ENCODE measurements at places on chromosomes 16 and 17.

- DNase-seq = no peak
Observed at GRCh38 chr16:81251871-81252270, 13.4 kb downstream of the BCO1 start.

DNA sequence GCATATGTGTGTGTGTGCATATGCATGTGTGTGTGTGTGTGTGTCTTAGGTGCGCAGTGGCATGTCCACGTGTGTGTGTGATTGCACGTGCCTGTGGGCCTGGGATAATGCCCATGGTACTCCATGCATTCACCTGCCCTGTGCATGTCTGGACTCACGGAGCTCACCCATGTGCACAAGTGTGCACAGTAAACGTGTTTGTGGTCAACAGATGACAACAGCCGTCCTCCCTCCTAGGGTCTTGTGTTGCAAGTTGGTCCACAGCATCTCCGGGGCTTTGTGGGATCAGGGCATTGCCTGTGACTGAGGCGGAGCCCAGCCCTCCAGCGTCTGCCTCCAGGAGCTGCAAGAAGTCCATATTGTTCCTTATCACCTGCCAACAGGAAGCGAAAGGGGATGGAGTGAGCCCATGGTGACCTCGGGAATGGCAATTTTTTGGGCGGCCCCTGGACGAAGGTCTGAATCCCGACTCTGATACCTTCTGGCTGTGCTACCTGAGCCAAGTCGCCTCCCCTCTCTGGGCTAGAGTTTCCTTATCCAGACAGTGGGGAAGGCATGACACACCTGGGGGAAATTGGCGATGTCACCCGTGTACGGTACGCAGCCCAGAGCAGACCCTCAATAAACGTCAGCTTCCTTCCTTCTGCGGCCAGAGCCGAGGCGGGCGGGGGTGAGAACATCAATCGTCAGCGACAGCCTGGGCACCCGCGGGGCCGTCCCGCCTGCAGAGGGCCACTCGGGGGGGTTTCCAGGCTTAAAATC is 47.6 kb downstream of the IL21R start:
- DNase-seq = no peak

DNA sequence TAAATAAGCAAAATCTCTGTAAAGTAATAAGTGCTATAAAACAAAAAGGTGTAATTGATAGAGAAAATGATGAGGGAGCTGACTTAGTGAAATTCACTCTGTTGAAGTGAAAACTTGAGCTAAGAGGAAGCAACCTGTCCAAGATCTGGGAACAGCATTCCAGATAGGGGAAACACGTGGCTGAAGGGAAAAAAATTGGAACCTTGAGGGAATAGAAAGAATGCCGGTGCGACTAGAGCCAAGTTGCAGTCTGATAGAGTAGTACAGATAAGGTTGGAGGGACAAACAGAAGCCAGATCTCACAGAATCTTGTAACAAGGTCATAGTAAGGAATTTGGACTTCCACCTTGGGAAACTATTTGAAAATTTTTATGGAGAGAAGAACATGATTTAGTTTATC is 623 bp upstream of the DDX52 start:
- no peak for DNase-seq

GRCh38 chr17:38883592-38884526 is 14.0 kb downstream of the LASP1 start:
- DNase-seq = peak; percentile 41

GRCh38 chr17:77943971-77944370 is 14.5 kb upstream of the TNRC6C start:
- DNase-seq = no peak
